Stimulated activated CD8-positive, alpha-beta memory T cell treated with anti-CD3 and anti-CD28 coated beads, Interleukin-15, amount 100 ng/mL, for 1 hour (primary cell): ENCODE measurements at places on chromosomes 11 and 22.

DNA sequence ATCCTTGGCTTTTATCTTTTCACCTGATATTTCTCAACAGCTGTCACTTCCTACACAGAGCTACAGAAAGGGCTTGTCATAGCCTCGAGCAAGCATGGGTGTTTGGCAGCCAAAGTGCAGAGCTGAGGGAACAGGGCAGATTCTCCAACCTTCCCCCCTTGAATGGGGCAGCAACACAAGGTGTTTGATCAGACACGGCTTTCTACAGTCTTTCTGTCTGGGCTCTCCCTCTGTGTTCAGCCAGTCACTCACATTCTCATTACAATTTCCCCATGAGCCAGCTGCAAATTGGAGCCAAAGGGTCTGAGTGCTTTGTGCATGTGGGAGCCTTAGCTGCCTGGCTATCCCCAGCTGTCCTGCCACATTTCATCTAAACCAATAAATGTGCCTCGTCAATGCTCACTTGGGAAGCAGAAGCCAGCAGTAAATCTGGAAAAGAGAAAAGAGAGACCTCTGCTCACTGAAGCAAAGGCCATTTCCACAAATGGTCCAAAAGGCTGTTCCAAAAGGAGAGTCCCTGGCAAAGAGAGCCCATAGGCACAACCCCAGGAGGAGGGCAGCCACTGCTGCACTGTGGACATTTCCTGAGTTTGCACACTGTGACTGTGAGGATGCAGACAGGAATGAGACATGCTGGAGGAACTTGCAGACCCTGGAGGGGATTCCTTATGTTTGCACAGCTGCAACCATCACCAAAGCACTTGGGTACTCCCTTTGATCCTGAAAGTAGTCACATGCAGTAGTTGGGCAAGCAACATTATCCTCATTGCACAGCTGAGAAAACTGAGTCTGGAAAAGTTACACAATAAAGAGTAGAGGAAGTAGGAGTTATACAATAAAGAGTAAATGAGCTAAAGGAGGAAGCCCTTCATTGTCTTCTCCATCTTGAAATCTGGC is 186.8 kb downstream of the FAM181B start:
- DNase-seq: no peak

DNA sequence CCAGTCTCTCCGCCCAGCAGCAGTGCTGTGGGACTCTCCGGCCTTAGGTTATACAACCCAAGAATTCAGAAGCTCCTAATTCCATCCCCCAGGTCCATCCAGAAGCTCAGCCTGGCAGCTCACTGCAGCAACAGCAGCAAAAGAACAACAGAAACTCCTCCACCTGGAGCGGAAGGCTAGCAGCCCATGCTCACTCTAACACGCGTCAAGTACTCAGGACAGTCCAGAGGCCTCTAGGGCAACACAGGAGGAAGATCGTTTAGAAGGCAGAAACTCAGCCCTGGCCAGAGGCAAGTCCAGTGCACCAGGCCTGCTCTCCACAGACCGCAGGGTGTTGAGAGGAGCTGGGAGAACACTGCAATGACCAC is 17.1 kb downstream of the PLA2G6 start:
- DNase-seq: no peak

DNA sequence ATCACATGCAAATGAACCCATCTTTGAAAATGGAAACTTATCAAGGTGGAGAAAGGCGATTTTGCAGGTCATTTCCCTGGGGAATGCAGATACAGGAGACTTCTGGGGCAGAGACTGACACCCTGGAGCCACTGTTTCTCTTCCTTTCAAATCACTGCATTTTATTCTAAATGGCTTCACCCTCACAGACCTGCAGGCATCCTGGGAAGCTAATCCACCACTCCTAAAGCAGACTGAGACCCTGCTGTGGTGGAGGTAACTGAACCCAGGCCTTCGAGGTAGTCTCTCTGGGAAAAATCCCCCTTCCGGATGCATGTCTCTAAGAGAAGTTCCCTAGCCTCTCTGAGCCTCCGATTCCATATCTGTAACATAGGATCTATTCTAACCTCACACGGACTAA is 20.9 kb upstream of the CSNK2A3 start:
- no peak for DNase-seq

- no peak for DNase-seq
These were observed 20.6 kb downstream of the FLRT1 start for GRCh38 chr11:64056213-64056785.

- DNase-seq: no peak
These were observed 386.2 kb downstream of the NTM start for GRCh38 chr11:131756479-131757110.

- no peak for DNase-seq
These were observed 74.2 kb upstream of the MS4A8 start for GRCh38 chr11:60625262-60625661.

GRCh38 chr22:17121233-17122195 is at the start of gene TMEM121B:
Gene TMEM121B (minus strand): TSS chr22:17121360. CDS start chr22:17121127, 233 bp downstream.
- no peak for DNase-seq

DNA sequence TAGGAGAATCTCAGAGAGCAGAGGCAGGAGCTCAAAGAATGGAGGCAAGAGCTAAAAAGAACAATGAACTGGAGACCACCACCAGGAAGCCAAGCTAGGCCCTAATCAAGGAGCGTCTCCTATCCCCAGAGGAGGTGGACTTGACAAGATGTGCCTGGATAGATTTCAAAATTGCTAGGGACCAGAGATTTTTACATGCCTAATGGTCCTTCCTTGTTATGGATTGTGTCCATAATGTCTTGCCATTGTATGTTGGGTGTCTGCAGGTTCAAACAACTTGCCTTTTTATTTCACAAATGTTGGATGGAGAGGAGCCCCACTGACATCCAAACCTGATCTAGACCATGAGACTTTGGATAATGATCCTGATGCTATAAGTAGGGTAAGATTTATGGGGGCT is 88.2 kb upstream of the TP53I11 start:
- no peak for DNase-seq

DNA sequence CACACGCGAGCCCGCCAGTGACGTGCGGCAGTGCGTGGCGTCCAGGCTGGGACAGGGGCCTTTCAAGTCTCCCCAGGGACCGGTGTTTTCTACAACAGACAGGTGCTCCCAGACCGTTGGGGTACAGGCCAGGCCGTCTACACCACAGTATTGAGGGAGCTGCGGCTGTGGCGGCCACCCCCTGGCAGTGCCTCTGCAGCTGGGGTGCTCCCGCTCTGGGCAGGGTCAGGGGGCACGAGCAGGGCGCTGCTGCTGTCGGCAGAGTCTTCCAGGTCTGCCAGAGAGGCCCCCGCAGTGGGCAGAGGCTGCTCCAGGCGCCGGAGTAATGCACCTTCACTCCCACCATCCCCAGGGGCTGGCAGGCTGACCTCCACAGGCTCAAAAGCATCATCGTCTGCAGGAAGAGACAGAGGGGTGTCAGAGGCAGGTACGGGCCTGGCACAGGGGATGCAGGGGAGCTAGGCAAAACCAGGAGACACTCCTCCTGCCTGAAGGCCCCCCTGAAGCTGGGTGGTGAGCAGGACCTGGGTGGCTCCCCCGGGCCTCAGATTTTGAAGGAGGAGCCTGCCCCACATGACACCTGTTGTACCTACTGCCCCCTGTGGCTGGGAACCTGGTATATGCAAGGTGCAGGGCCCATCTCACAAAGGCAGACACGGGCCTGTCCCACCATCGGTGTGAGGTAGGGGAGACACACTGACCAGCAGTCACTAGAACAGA is 83.3 kb downstream of the DGCR2 start:
- DNase-seq: no peak

DNA sequence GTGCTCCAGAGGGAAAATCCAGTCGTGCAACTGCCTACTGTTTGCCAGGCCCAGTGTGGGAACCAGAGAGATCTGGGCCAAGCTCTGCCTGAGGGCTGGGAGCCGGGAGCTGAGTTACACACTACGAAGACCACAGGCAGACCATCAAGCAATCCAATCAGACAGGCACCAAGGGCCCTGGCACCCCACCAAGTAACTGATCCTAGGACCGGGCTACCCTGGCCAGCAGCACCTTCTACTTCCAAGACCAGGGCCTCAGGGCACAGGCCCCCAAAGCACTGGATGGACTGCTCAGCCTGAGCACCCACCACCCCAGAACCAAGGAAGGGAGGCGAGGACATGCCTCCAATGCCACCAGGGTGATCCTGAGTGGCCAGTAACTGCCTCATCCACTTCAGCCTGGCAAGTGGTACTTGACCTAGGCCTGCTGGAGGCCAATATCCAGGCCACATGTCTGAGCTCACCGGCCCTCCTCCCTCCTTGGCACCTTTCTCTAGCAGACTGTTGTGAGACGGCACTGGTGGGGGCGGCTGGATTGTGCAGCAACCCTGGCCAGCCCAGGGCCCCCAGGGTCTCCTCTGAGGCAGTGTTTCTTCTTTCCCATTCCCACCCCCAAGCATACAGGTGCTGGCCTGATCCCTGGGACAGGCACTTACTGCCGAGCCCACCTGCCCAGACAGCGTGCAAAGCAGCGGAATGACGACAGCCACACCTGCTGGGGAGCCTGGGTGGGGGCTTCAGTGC is 20.7 kb upstream of the ARFGAP3 start:
- DNase-seq: no peak

DNA sequence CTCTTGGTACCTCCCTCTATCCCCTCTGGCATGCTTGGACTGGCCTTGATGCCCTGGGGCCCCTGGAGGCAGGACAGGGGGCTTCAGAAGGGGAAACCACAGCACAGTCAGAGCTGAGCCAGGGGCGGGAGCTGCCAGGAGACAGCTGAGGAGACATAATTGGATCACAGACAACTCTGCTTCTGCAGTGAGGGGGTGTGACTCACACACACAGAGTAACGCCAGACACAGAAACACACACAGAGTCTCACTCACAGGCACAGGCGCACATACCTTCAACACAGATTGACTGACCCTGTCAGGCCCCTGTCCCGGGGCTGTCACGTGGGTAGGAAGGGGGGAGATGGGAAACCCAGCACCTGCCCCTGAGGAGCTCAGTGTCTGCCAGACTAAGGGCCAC is 20.6 kb downstream of the STARD10 start:
- no peak for DNase-seq

GRCh38 chr11:32279672-32280071 is 155.7 kb downstream of the WT1 start:
- DNase-seq: no peak

DNA sequence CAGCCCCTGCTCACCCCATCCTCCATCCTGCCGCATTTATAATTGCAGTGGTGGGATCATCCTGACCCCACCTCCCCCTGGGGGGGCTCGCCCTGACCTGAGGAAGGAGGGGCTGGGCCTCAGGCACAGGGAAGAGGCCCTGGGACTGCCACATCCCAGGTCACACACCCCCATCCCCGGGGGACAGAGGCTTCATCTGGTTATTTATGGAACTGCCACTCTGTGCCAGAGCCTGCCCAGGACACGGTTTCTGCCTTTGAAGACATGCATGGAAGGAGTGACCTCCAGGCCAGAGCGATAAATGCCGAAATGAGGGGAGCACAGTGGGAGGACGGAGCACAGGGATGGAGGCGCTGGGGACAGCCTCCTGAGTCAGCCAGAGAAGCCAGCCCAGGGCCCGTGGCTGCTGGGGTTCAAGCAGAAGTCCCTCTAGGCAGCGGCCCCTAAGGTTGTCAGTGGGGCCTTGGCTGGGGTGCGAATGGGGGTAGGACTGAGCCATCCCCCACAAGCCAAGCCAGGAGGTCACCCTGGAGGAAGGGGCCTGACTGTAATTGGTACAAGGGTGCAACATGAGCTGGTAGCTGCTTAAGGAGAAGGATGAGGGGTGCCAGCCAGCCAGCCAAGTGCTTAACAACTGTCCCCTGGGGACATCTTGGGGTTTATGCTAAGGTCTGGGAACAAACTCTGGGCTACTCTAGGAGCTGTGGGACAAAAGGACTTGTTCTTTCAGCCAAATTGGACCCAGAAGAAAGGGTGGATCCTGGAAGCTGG is 51.4 kb upstream of the SHISAL1 start:
- DNase-seq: no peak
